ENCODE measurements at places on chromosomes 2 and 18.

DNA sequence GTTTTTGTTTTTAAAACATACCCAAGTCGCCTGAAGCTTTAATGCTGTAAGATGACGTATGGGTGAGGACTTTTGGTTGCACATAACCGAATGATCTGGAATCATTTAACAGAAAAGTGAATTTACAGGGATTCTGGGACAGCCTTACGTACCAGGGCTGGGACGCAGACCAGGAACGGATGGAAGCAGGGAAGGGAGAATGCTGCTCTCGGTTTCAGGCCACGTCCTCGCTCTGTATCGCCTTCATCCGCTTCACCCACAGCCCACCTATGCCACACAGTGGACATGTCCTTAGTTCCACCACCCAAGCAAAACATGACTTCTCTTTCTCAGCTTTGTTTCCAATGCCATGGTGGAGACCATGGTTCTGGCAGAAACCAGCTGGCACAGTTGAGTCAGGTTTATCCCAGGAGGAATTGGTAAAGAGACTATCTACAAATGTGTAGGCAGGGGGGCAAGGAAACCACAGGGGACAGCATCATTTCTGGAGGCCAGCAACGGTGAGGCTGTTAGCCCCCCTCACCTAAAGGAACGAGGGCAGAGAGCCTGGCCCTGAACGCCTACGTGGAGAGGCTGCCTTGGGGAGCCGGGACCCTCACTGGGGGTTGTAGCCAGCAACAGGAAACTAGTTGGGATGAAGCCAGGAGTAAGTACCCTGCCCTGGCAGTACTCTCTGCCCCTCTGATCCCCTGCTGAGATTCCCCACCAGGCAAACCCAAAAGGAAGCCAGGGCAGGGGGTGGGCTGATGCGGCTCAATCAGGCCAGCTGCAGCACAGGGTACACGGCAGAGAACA, 132.5 kb downstream of the NDUFA10 start:
- no peak for DNase-seq

DNA sequence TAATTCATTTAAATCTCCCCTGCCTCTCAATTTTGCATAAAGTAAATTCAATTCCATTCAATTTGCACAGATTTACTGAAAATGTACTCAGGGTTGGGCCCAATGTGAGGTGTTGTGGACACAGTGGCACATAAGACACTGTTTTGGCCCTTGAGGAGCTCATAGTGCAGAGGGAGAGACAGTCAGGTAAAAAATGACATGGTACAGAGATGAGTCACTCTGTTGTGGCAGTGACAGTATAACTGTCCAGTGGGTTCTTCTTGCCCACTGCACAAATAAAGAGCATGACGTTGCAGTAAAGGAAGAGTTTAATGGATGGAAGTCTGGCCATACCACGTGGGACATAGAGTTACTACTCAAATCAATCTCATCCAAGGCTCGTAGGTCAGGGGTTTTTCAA, 400.3 kb upstream of the TRIB2 start:
- DNase-seq: no peak

GRCh38 chr2:64005707-64006356, 13.4 kb downstream of the VPS54 start:
- no peak for DNase-seq

DNA sequence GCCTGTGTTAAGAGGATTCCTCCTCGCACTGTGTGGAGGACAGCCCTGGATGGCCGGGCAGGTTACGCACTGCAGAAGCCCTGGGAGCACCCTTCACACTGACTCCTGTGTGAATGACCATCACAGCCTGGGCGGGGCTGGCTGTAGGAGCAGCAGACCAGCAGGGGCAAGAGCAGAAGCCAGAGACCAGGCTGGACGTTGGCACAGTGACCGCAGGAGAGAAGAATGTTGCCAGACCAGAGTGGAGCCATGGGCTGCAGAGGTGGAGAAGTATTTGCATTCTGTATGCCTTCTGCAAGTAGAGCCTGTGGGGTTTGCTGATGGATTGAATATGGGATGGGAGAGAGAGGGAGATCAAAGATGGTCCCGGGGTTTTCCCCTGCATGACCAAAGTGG, 23.1 kb downstream of the LRRFIP1 start:
- no peak for DNase-seq

- peak; percentile 98 for DNase-seq
Observed at GRCh38 chr2:37829202-37829601, 95.9 kb upstream of the RMDN2 start.
